ENCODE measurements at places on chromosomes 2 and 18.
A peak's percentile ranks its signal among the peaks of the same experiment; 100 is the strongest.

DNA sequence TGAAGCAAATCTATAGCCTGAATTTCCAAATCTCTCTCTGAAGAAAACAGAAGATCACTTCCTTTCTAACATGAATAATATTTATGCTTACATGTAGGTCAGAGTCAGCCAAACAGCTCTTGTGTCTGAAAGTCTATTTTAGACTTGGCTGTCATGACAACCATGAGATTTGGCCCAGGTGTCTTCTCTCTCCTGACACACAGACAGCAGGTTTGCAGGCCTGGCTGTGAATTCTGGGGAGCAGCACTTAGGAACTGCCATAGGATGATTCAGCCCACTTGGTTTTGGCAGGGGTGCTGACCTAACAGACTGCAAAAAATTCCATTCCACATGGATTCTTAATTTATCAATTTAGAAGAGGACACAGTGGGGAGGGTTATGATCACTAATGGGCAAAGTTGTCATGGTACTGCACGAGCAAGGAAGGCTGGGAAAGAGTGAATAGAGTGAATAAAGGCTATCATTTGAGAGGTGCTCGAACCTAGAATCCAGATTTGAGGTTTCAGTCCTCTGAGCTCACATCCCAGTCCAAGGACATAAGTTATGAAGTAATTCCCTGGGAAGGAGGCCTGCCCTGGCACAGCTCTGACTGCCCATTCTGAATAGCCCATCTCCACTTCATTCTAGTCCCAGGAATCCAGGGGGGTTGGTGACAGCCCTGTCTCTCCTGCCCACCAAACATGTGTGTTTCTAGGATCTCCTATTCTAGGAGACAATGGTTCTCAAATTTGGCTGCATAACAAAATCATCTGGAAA is 453.9 kb upstream of the TRIB2 start:
- no peak for DNase-seq

DNA sequence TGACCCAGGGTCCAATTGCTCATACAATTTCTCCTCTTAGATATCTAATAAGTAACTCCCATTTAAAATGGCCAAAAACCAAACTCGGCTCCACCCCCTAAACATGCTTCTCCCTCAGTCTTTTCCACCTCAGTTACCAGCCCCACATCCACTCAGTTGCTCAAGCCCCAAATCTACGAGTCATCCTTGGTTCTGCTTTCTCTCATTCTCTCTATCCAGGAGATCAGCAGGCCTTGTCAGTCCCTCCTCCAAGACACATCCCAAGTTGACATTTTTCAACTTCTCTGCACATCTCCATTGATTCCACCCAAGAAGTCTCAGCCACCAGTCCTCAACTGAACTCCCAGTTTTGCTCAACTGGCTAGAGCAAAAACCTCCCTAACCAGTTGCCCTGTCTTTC is 40.5 kb upstream of the RTN4 start:
- DNase-seq, result peak; percentile 93

DNA sequence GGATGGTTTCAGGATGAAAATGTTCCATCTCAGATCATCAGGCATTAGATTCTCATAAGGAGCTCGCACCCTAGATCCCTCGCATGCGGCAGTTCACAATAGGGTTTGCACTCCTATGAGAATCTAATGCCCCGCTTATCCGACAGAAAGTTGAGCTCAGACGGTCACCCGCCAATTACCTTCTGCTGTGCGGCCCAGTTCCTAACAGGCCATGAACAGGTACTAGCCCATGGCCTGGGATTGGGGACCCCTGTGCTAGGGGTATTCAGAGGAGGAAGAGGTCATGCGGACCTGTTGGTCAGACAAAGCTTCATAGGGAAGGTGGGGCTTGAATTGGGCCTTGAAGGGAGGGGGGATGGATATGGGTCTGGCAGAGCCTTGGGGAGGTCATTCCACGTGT is 4.4 kb upstream of the BUB1 start:
- DNase-seq, result no peak

DNA sequence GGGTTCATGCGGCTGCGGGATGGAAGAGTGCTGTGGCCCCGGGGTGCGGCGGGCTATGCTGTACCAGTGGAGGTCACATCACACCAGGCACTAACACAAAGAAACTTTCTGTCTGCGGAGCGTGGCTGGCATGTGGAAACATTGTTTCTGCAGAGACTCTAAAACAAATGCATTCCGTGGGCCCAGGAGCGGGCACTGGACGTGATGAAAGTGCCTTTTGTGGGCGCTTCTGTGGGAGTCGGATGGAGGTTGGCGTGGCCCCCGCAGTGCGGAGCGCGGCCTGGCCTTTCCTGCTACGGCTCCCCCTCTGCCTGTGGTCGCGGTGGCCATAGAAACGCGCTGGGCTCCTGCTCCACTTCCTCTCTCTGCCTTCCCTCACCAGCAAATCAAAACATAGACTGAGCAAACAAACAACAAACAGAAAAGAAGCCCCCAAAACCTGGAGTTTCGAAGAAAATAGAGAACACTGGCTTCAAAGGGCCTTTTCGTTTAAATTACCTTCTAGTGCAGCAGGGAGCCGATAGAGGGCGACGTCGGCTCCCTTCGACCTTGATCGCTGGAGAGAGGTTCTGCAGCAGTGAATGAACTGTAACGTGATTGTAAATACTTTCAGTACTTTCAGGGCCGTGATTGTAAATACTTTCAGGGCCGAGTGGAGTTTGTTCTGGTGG is 51.4 kb downstream of the KIF5C start:
- DNase-seq, result peak; percentile 77

DNA sequence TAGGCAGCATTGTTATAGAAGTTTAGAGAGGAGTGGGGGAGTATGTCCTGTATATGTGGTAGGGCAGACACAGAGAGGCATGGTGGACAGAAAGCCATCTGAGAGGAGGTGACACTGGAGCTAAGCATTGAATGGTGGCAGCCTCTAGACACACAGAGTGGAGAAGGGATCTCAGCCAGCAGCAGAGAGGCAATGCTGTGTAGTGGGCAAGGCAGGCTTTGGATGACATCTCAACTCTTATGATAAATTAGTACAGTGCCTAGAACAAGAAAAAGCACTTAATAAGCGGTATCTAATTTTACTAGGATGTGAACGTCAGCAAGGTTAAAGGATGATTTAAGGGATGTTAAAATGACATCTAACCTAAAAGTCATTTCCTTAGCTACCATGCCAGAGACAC is 22.5 kb upstream of the CERS6 start:
- DNase-seq, result no peak
